ENCODE measurements at places on chromosomes 2 and 18. TPM values are rescaled to one million over a fixed set of nuclear protein-coding genes. Genes with fewer than 3 reads are reported as not detected.

DNA sequence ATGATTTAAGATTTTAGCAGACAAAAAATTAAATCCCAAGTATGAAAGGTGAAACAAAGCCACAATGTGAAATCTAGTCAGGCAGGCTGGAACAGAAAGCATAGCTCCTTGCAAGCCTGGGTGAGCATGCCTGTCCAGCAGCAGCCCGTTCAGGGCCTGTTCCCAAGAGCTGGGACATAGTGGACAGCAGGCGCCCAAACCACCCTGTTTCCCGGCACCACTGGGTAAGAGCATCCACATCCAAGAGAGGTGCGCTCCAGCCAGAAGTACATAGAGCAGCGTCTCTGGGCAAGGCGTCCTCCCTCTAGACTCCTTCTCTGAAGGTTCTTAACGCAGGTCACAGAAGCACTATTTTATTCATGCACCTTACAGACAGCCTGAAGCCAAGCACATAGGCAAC, 80.8 kb downstream of the DNER start:
- no peak for DNase-seq
- H3K36me3 ChIP-seq, result no peaks in the 10 kb centered on the region
- H3K4me3 ChIP-seq, result no peak overlapping the region
- no peaks in the 10 kb centered on the region for H3K4me1 ChIP-seq
- H3K27me3 ChIP-seq, result peaks cover 7% of the 10 kb centered on the region

DNA sequence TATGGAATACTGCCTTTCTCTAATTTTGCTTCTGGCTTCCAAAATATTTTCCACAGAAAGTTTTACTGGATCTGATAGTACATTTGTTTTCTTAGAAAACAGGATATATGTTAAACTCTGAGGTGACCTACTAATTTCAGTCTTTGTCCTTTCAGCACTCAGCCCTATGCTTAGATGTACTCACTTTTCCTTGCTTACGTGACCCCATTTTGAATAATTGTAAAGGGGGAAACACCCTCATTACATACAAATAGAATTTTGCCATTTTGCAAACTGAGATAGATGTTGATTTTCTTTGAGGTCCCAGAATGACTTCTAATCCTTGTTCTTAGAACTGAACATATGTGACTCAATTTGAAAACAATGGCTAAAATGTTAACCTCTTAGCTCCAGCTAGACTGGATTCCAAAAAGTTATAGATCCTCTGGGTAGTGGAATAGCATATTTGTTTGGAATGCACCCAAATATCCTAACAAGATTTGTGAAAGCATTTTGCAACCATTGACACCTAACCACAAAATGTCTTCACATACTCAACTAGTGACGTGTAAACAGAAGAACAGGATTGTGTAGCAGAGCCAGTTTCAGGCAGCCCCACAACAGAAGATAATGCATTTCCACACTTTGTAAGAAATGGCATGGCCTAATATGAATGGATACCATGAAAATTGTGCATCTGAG, 44.8 kb upstream of the EHBP1 start:
- no peaks in the 10 kb centered on the region for H3K4me1 ChIP-seq
- H3K4me3 ChIP-seq, result no peak overlapping the region
- H3K27ac ChIP-seq, result no peak overlapping the region
- H3K27me3 ChIP-seq, result no peaks in the 10 kb centered on the region
- H3K36me3 ChIP-seq, result no peaks in the 10 kb centered on the region
- DNase-seq, result no peak

DNA sequence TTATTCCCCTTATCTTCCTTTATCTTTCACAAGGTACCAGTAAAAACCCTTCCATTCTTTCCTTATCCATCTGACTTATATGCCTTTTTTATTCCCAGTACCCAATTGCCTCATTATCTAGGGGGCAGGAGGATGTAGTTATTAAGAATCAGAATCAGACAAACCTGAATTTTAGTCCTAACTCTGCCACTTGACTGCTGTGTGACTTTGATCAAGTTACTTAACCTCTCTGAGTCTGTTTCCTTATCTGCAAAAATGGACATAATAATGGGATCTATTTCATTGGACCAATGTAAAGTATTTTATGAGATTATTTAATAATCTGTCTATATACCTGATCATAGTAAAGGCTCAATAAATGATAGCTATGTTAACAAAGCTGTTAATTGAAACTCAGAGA, 59.6 kb upstream of the SIX3 start:
- H3K4me1 ChIP-seq, result no peaks in the 10 kb centered on the region
- H3K4me3 ChIP-seq, result no peak overlapping the region
- H3K36me3 ChIP-seq, result no peaks in the 10 kb centered on the region
- DNase-seq, result no peak
- no peak overlapping the region for H3K27ac ChIP-seq

DNA sequence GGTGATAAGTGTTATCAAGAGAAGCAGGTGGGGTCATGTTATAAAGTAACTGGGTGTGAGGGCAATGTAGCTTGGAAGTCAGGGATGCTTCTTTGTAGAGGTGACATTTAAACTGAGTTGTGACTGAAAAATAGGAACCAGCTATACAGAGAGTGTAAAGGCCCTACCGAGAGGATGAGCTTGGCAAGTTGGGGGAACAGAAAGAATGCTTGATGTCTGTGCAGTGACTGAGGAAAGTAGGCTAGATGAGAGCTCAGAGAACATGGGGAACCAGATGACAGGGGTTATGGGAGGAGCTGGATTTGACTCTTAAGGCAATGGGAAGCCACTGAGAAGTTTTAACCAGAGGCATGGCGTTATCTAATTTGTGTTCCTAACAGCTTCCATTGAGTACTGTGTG, 115.3 kb downstream of the DOCK10 start:
- peaks cover 97% of the 10 kb centered on the region for H3K4me1 ChIP-seq
- H3K27ac ChIP-seq, result peak overlapping the region; percentile 85
- peak overlapping the region; percentile 63 for H3K4me3 ChIP-seq
- H3K36me3 ChIP-seq, result peaks cover 27% of the 10 kb centered on the region
- no peaks in the 10 kb centered on the region for H3K27me3 ChIP-seq
- DNase-seq, result no peak

GRCh38 chr2:141925511-141925910, 205.3 kb downstream of the LRP1B start:
- no peak overlapping the region for H3K4me3 ChIP-seq
- H3K36me3 ChIP-seq, result no peaks in the 10 kb centered on the region
- no peak for DNase-seq
- H3K27ac ChIP-seq, result no peak overlapping the region
- no peaks in the 10 kb centered on the region for H3K4me1 ChIP-seq
- H3K27me3 ChIP-seq, result no peaks in the 10 kb centered on the region

DNA sequence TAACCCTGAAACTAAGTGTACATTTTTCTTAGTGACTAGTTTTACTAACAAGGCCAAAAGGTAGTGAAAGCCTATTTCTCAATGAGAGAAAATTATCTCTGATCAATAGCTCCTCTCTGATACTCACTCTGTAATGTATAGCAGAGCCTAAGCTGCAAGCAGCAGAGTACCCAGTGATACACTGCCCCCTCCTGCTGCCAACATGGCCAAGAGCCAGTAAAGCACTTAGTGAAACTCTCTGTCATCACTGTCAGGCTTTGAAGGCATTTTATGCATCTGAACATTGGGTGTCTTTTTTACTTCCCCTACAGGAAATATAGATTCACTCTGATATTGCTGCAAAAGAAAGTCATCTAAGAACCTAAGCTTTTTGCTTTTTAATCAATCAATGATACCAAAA, 784.1 kb upstream of the CDH7 start:
- H3K4me1 ChIP-seq, result no peaks in the 10 kb centered on the region
- no peak overlapping the region for H3K27ac ChIP-seq
- no peak overlapping the region for H3K4me3 ChIP-seq
- no peaks in the 10 kb centered on the region for H3K36me3 ChIP-seq

DNA sequence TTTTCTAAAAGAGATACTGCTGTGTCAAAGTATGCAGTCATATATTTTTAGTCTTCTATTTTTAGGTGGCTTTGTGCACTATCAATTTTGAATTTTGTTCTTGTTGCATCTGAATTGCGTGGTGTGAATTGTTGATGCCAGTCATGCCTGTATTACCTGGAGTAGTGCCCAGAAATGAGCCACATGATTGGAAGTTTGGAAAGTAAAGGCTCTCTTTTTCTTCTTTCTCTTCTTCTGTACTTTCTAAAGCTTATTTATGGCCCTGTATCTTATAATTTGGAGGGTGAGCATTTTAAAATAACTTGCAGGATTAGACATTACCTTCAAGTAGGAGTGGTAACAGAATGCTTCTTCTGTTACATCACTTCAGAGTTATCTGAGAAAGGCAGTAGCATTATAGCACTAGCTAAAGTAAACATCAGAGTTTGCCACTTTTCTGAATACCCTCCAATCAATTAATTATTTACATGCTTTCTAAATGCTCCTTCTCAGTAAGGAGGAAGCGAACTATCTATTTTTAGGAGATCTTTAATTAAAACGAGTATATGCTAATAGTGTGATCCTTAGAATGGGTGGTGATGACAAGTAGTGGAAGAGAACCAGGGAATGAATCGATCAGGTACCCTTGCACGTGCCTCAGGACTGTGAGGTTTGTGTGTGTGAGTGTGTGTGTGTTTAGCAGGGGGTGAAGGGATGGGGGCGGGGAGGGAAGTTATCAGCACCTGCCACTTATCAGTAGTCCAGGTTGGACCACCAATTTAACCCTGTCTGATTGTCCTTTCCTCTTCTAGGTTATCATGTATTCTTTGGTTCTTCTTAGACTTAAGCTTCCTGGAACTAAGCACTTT, 112.5 kb downstream of the MAP3K20 start:
- no peak overlapping the region for H3K4me3 ChIP-seq
- no peaks in the 10 kb centered on the region for H3K27me3 ChIP-seq
- DNase-seq, result no peak

DNA sequence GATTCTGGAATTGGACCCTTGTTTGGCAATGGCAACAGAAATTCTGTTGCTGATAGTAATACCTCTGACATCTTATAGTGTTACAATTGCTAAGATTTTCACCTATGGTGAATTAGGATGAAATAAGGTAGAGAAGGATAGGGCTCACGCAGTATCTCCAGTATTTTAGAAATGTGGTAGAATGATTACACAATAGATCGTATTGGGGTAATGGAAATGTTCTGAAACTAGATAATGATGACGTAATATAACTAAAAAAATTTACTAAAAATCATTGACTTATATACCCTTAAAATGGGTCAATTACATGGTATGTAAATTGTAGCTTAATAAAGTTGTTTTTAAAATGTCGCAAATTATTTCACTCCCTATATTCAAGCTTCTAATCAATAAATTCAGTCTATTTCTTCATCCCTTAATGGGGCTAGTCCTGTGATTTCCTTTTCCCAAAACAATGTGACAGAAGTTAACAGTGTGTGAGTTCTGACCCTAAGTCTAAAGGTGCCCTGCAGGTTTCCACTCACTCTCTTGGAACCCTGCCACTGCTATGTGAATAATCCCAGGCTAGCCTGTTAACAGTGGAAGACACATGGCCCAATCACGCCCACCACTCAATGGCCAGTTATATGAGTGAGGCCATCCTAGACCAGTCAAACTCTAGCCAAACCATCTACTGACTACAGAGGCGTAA, 31.2 kb downstream of the USP37 start:
- H3K4me1 ChIP-seq, result no peaks in the 10 kb centered on the region
- H3K36me3 ChIP-seq, result peaks cover 70% of the 10 kb centered on the region
- H3K27ac ChIP-seq, result no peak overlapping the region
- DNase-seq, result no peak

The ST8SIA5 gene
- not detected for total RNA-seq

The GALNT13 gene
- total RNA-seq, result not detected

The HOXD13 gene
- total RNA-seq, result not detected

The CHST9 gene
- total RNA-seq, result not detected

The DPYSL5 gene
- total RNA-seq, result not detected

The CREG2 gene
- 2.2 TPM for total RNA-seq

Data from CD4-positive, CD25-positive, alpha-beta regulatory T cell (primary cell).